Memory B cell (primary cell): ENCODE measurements at places on chromosomes 7 and 10.

- H3K36me3 ChIP-seq = no peaks in the 10 kb centered on the region
- no peak for DNase-seq
- H3K4me3 ChIP-seq = no peak overlapping the region
- H3K27me3 ChIP-seq = no peaks in the 10 kb centered on the region
- no peaks in the 10 kb centered on the region for H3K4me1 ChIP-seq
- H3K27ac ChIP-seq = no peak overlapping the region
Observed at GRCh38 chr10:44234483-44234875, 150.4 kb downstream of the CXCL12 start.

GRCh38 chr7:137577184-137577583, 233.7 kb upstream of the PTN start:
- DNase-seq = no peak
- H3K27ac ChIP-seq = no peak overlapping the region
- no peaks in the 10 kb centered on the region for H3K4me1 ChIP-seq
- H3K27me3 ChIP-seq = no peaks in the 10 kb centered on the region

GRCh38 chr10:128664729-128665128, 538.5 kb upstream of the MKI67 start:
- no peaks in the 10 kb centered on the region for H3K36me3 ChIP-seq
- no peak for DNase-seq
- H3K4me3 ChIP-seq = no peak overlapping the region
- no peaks in the 10 kb centered on the region for H3K4me1 ChIP-seq
- no peak overlapping the region for H3K27ac ChIP-seq

DNA sequence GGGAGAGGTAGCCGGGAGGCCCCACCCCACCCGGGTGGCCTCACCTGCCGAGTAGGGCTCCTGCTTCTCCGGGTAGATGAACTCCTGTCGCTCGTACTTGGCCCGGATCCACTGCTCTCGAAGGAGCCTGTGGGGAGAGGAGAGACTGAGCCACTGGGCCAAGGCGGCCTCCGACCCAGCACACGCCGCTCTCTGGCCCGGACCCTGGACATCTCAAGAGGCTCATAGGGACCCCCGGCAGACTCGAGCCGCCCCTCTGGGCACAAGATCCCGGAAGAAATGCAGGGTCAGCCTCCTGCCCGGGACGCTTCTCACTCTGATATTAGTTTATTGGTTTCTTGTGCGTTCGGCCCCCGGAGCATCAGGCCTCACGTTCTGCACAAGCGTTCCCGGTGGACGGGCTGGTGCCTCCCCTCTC, 34.5 kb downstream of the ADAP1 start:
- no peak overlapping the region for H3K4me3 ChIP-seq
- H3K4me1 ChIP-seq = peaks cover 25% of the 10 kb centered on the region
- DNase-seq = no peak
- H3K27me3 ChIP-seq = peaks cover 5% of the 10 kb centered on the region

- no peak for DNase-seq
- no peak overlapping the region for H3K27ac ChIP-seq
- H3K36me3 ChIP-seq = peaks cover 18% of the 10 kb centered on the region
- no peak overlapping the region for H3K4me3 ChIP-seq
Observed at GRCh38 chr7:22617166-22617565, 109.8 kb upstream of the IL6 start.

- H3K4me1 ChIP-seq = peaks cover 3% of the 10 kb centered on the region
- DNase-seq = no peak
- no peak overlapping the region for H3K27ac ChIP-seq
- no peaks in the 10 kb centered on the region for H3K27me3 ChIP-seq
- no peaks in the 10 kb centered on the region for H3K36me3 ChIP-seq
Observed at GRCh38 chr7:77434570-77435275, 18.6 kb upstream of the GSAP start.

DNA sequence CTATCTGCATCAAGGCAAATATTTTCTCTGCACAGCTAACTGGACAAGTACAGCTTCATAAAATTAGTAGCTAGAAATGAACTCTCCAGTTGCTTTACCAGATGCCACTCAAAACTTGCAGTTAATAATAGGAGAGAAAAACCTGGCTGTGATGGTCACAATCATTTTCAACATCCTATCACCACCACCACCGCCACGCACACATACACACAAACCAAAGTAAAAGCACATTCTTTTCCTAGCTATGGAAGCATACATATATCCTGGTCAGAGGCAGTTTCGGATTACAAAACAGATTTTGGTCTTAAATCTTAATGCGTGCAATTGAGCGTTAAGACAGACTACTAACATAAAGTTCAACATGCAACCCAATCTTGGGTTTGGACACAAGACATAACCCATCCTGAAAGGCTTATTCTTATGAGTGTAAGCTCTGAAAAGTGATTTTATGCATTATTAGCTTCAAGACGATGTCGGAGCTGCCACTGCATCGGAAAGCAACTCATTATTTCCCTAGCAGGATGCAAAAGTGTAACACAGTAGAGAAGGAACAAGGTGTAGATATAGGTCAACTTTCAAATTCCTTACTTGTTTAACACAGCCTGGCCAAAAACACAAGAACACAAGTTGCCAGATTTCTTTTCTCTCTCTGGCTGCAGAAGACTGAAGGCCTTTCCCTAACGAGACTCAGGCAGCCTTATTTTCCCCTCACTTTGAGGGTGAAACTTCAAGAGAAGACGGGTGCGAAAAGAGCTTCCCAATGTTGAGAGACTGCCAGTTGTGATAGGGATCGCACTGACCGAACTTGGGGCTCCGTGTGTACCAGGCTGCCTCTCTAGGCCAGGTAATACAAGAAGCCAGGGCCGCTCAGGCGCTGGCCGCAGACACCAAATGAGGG, 1.2 kb downstream of the CACUL1 start:
- no peaks in the 10 kb centered on the region for H3K27me3 ChIP-seq
- H3K4me1 ChIP-seq = peaks cover 25% of the 10 kb centered on the region
- H3K4me3 ChIP-seq = peak overlapping the region; percentile 90
- DNase-seq = peak; percentile 13
- peaks cover 9% of the 10 kb centered on the region for H3K36me3 ChIP-seq

- H3K4me3 ChIP-seq = no peak overlapping the region
- no peaks in the 10 kb centered on the region for H3K36me3 ChIP-seq
- DNase-seq = no peak
- H3K27ac ChIP-seq = no peak overlapping the region
- H3K27me3 ChIP-seq = no peaks in the 10 kb centered on the region
Observed at GRCh38 chr7:40947566-40947965, 755.3 kb downstream of the INHBA start.

GRCh38 chr7:128694738-128695137, 22.6 kb downstream of the GARIN1A start:
- H3K4me3 ChIP-seq = no peak overlapping the region
- H3K36me3 ChIP-seq = no peaks in the 10 kb centered on the region
- peaks cover 8% of the 10 kb centered on the region for H3K4me1 ChIP-seq
- no peak for DNase-seq
- H3K27ac ChIP-seq = no peak overlapping the region

- DNase-seq = no peak
- H3K4me3 ChIP-seq = no peak overlapping the region
- H3K27me3 ChIP-seq = no peaks in the 10 kb centered on the region
Observed at GRCh38 chr7:153091477-153091876, 331.9 kb downstream of the ACTR3B start.

DNA sequence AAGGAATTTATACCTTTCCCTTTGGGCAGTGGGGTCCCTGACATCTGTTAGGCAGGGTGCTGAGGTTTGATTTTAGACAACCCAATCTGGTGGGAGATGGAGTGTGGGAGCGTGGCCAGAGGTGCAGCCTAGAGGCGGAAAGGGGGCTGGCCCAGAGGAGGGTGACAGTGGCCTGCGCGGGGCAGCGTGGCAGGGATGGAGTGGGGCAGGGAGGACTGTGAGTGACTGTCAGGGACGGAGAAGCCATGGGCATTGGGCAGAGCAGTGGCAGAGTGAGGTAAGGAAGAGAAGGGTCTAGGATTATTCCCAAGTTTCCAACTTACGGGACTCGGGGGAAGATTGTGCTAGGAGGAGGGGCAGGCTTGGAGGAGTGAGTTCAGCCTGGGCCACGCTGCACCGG, 181.9 kb downstream of the CCDC3 start:
- H3K27ac ChIP-seq = peak overlapping the region; percentile 75
- H3K27me3 ChIP-seq = no peaks in the 10 kb centered on the region
- H3K36me3 ChIP-seq = peaks cover 53% of the 10 kb centered on the region
- DNase-seq = no peak

DNA sequence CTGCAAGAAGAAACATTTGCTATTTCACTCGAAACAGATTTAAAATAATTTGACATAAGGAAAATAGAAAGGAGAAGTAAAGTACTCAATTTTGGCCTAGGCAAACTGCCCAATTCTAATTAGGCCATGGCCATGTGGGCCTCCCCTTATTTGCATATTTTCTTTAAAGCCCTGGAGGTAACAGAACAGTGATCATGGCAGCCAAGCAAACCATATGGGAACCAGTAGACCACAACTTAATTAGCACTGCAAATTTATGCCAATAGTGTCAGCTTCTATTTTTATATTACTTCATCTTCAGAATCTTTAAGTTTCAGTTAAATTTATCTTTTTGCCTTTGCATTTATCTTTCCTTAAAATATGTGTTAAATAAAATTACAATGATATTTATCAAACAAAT, 63.3 kb upstream of the THSD7A start:
- H3K4me1 ChIP-seq = no peaks in the 10 kb centered on the region
- no peaks in the 10 kb centered on the region for H3K27me3 ChIP-seq
- no peak overlapping the region for H3K27ac ChIP-seq
- no peaks in the 10 kb centered on the region for H3K36me3 ChIP-seq

DNA sequence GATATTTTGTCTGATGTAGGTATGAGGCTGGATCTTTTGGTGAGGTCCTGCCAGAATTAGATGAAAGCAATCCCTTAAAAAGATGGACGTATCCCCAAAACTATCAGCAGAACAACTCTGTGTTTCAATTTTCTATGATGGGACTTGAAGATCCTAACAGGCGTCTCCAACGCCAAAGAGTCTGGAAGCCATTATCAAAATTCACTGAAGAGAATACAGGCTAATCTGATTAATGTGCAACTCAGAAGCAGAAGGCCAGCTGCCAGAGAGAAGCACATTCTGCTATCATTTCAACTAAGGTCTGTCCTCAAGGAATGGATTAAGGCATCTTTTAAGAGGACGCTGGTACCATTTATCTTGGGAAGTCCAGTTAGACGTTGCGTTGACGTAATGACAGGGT, 119.7 kb downstream of the FGFR2 start:
- peaks cover 2% of the 10 kb centered on the region for H3K27me3 ChIP-seq
- no peak for DNase-seq
- H3K36me3 ChIP-seq = no peaks in the 10 kb centered on the region
- no peak overlapping the region for H3K4me3 ChIP-seq
- no peak overlapping the region for H3K27ac ChIP-seq

DNA sequence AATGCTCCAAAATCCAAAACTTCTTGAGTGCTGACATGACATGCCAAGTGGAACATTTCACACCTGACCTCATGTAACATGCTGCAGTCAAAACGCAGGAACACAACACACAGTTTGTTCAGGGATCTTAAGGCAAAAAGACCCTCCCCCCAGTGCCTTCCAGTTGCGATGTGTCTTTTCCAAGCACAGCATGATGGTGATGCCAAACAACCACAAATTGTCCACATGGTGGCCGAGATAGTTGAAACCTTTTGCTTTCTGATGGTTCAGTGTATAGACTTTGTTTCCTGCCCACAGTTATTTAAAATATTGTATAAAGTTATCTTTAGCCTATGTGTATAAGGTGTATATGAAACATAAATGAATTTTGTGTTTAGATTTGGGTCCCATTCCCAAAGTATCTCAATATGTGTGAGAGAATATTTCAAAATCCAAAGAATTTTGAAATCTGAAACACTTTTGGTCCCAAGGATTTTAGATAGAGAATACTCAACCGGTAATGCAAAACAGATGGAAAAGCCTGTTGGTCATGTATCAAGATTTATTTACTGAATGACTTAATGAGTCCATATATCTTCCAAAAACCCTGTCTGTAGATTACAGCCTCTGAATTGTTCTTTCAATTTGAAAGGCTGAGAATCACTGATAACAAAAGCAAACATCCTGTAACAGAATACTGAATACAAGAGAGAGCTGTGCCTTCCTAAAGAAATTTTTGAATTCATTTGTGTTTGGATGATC, 93.4 kb upstream of the OIT3 start:
- H3K27me3 ChIP-seq = no peaks in the 10 kb centered on the region
- no peak overlapping the region for H3K4me3 ChIP-seq
- H3K27ac ChIP-seq = no peak overlapping the region
- H3K4me1 ChIP-seq = peaks cover 2% of the 10 kb centered on the region

- no peak overlapping the region for H3K27ac ChIP-seq
- H3K4me3 ChIP-seq = no peak overlapping the region
- H3K27me3 ChIP-seq = peaks cover 13% of the 10 kb centered on the region
- H3K4me1 ChIP-seq = peaks cover 2% of the 10 kb centered on the region
- H3K36me3 ChIP-seq = peaks cover 2% of the 10 kb centered on the region
Observed at GRCh38 chr7:50771120-50772002, 11.3 kb downstream of the GRB10 start.

DNA sequence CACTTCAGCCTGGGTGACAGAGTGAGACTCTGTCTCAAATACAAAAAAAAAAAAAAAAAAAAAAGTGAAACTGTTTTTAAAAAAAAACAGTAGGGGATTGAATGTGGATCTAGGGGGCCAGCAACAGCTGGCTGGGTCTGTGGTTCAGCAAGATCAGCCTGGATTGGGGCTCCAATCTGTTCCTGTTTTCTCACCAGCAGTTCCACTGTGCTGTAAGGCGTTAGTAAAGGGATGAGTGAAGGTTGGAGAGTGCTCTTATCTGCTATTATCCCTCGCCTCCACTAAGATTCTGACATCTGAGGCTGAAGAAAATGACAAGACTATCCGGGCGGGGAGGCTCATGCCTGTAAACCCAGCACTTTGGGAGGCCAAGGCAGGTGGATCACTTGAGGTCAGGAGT, 41.6 kb upstream of the GTF2IRD1 start:
- H3K4me3 ChIP-seq = no peak overlapping the region
- H3K27ac ChIP-seq = no peak overlapping the region
- H3K4me1 ChIP-seq = no peaks in the 10 kb centered on the region
- H3K36me3 ChIP-seq = no peaks in the 10 kb centered on the region
- DNase-seq = no peak

DNA sequence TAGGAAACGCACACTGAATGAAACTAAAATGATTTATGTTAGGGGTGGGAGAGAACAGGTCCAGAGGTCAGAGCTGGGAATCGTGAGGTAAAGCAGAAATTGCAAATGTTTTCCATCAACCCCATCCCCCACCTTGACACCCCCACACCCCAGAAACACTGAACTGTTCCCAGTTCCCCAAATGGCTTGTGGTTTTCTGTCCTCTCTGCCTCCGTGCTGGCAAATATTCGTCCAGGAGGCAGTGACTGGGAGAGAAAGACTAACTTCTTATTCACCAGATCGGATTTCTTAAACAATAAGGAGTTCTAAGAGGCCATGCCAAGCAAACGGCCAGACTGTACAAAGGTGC, 730 bp upstream of the RASSF4 start:
- H3K4me1 ChIP-seq = peaks cover 32% of the 10 kb centered on the region
- H3K36me3 ChIP-seq = peaks cover 22% of the 10 kb centered on the region
- no peak for DNase-seq
- no peaks in the 10 kb centered on the region for H3K27me3 ChIP-seq
- H3K4me3 ChIP-seq = peak overlapping the region; percentile 84
